Activated CD8-positive, alpha-beta memory T cell treated with anti-CD3 and anti-CD28 coated beads for 4 hours (primary cell): ENCODE measurements at places on chromosomes 3 and 15.

DNA sequence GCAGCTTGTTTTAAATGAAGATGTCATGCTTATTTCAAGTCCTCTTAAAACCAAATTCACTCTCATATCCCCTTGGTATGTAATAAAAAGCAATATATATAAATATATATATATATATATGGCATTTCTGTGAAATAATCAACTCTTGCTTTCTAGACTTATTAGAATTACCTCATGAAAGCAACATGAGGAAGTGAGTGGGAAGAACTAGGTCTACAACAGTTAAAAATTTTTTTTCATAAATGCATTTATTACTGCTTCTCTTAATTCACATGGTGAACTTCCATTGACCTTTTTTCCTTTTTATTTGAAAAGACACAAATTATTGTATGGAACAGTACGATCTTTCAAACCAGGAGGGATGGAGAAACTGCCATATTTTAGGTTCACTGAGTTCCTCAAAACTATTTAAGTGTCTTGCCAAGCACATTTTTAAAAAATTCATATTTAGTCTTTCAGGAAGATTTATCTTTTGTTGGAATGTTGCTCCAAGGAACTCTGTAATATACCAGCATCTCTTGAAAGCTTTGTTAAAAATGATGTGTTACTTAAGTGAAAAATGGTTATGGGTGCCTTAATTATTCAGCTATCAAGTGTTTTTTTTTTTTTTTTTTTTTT is 185.2 kb downstream of the GHSR start:
- DNase-seq, result no peak

DNA sequence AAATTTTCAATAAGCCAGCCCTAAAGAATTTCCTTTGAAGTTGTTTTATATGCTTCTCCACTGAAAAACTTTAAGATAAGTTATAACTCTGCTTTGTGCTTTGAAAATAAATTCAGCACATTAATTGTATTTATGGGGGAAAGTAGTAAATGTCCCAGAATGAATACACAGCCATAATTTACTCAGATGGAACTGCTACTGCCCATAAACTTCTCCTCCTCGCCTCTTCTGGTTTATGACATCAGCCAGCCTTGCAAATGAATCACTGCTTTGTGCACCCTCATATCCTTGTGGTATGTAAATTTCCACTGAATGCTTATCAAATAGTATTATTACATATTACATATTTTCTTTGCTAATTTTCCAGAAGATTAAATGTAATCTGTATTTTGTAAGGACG is 302.0 kb downstream of the DIPK2A start:
- DNase-seq, result no peak

DNA sequence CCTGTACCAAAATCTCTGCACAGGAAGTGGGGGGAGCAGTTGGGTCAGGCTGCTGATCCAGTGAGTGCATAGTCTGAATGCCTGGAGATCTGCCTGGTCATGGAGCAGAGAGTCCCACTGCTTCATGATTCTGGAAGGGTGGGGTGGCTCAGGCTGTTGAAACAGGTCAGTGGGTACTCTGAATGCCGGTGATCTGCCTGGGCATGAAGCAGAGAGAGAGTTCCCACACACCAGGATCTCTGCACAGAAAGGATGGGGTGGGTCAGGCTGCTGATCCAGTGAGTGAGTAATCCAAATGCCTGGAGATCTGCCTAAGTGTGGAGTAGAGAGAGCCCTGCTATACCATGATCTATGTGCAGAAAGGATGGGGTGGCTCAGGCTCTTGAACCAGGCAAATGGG is 16.1 kb upstream of the GCSAM start:
- DNase-seq, result no peak

DNA sequence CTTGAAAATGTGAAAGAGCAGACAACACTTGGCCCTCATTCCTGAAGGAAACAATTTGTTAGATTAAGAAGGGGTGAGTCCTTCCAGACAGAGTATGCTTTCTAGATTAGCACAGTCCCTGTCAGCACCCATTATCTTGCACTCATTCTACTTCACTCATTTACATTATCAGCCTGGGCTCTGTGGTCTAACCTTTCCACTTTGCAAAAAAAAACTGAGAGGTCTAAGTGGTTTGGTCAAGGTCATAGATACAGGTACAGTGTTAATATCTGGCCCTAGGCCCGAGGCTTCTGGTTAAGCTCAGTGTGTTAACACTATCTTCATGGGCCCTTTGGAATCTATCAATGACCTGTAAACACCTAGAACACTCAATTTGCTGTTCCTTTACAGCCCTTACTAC is 123.4 kb upstream of the LRRN1 start:
- DNase-seq, result no peak

- no peak for DNase-seq
Observed at GRCh38 chr3:176554791-176555654, 642.3 kb downstream of the TBL1XR1 start.

DNA sequence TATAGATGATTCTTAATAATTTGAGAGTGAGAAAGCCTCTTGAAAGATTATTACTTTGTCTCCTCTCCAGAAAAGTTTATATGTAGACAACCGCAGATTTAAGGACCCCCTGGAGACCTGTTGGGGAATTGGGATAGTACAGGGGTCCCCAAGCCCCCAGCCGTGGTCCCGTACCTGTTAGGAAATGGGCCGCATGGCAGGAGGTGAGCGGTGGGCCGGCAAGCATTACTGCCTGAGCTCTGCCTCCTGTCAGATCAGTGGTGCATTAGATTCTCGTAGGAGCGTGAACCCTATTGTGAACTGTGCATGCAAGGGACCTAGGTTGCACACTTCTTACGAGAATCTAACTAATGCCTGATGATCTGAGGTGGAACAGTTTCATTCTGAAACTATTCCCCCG is 78.3 kb downstream of the PFN2 start:
- no peak for DNase-seq

DNA sequence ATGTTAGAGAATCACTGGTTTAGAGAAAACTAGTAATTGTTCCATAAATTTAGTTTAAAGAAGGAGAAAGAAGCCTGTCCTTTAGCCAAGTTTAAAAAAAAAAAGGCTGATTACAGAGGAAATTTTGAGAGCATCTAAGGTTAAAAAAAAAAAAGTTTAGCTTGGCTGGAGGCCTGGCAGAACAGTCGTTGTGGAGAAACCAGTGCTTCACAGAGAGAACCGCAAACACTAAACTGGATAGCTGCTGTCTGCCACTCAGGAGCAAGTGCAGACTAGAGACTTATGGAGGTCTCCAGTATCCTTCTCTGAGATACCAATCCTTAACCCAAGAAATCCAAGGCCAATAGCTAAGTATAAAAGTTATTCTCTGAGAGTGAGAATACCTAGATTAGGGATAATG is 84.8 kb upstream of the ANKRD28 start:
- DNase-seq, result no peak

DNA sequence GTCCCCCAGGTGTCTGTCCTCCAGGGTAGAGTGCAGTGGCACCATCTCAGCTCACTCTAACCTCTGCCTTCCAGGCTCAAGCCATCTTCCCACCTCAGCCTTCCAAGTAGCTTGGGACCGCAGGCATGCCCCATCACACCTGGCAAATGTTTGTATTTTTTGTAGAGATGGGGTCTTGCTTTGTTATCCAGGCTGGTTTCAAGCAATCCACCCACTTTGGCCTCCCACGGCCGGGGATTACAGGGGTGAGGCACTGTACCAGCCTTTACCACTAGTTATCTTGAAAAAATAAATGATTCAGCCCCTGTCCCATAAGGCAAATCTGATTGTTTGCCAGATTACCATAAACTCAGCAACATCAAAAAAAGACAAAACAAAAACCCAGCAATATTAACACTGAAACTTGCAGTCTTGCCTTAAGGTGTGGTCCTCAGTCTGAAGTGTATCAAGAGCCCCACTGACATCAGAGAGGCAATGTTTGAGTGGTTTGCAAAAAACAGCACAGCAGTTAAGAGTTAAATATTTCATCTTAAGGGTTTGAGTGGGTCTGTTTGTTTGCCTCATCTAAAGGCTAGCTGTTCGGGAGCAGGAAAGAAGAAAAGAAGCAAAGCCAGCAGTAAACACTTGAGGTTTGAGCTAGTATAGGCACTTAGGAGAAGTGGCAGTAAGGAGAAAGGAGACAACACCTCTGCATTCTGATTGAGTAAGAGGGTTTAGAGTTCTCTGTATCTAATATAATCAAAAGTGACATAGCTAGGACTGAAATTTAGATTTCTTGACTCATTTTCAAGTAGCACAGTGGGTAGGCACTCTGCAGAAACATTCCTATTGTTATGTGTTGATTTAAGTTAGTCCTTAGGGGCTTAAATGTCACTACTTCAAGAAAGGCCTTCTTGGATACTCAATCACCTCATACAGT is 26.3 kb upstream of the EDEM1 start:
- DNase-seq, result no peak

DNA sequence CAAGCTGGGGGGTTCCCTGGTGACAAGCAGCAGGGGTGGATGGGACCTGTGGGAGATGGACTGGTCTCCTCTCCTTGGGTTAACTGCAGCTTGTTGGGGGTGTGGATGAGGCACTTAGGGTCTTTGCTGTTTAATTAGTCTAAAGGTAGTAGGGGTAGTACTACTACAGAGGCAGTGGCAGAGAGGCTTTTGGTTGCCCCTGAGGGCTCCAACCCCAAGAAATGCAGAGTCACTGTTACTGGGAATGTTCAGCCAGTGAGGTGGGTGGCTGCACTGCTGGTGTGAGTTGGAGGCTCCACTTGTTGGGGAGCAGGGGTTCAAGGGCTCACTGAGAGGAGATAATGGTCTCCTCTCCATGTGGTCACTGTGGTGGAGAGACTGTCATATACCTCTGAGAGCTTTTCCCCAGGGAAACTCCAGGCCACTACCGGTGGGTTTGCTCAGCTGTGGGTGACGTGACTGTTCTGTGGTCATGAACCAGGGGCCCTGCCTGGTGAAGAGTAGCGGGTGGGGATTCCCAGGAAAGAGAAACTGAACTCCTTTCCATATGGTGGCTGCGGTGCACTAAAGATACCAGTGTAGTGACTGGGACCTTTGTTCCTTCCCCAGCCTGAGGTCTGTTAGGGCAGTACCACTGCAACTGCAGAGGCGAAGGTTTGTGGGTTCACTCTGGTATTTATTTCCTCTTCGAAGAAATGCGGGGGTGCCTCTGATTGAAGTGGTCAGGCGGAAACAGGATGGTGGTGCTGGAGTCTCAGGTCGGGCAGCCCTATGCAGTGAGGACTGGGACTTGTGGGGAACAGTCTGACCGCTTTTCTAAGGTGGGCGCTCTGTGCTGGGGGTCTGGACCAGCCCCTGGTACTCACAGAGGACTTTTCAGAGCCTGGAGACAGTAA is 68.9 kb upstream of the TNFSF10 start:
- DNase-seq, result peak; percentile 80

DNA sequence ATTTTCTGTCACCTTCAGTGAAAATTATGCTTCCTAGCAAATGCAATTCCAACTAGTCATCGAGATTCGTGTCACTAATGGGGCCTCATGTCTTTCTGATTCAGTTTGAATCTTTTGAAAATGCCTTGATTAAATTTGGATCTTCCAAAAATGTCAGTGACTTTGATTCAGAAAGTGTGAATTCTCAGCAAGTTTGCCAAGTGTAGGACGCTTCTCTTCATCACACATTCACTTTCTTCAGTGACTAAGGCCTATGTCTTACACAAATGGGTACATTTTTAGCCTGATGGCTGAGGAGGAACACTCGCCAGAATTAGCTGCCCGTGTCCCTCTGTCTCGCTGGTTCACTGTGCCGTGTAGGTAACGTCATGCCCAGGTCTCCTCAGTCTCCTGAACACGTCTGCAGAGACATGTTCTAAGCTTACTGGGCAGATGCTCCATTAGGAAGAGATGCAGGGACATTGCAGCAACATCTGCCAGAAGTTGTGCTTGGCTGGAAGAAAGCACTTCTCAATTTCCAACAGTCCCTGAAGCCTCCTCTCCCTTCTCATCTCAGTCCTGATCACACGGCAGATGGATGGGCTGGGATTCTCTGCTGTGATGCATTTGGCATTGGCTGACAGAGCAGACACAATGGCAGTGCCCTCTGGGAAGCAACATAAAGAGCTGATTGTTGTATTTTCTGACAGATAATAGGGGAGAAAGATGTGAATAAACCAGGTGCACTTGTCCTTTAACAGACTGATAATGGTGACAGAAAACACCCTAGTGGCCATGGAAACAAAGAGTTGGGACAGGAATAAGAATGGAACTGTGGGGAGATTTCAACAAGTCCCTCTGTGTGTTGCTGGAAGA is 29.1 kb upstream of the LYZL4 start:
- no peak for DNase-seq

DNA sequence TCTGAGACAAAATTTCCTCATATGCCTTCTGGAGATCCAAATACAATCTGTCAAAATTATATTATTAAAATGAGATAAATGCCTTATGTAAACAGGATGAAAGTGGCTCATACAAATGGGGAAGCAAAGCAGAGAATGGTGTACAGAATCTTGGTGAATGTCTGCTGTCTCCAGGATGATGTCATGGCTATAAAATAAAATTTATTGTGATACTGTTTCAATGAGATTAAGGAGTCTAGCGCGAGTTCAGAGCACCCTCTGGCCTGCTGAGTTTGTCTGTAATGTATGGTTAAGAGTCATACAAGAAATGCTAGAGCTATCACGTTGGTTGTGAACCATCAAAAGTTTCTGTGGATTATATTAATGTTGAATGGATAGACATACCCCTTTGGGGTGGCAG is 359.7 kb downstream of the EFHB start:
- DNase-seq, result no peak

GRCh38 chr3:128317101-128317697 is 149.5 kb downstream of the DNAJB8 start:
- DNase-seq, result no peak

- no peak for DNase-seq
Observed at GRCh38 chr3:105140899-105141367, 225.8 kb upstream of the ALCAM start.

- DNase-seq, result no peak
Observed at GRCh38 chr15:38171973-38172372, 80.7 kb upstream of the SPRED1 start.

DNA sequence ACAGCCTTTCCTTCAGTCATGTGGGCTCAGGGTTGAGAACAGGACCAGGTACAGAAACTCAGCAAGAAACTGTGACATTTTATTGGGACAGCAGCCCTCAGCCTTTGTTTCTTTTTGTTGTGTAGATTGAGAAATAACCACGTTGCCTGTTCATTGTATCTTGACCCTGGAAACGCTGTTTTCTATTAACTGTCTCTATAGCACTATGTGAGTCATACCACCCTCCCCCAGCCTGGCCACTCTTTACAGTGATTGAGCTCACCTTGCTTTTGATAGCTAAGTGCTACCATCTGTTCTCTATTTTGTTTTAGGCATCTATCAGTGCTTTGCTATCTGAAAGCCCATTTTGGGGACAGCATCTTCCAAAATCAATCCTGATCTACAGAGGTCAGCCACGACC is 127.9 kb downstream of the CD47 start:
- no peak for DNase-seq

DNA sequence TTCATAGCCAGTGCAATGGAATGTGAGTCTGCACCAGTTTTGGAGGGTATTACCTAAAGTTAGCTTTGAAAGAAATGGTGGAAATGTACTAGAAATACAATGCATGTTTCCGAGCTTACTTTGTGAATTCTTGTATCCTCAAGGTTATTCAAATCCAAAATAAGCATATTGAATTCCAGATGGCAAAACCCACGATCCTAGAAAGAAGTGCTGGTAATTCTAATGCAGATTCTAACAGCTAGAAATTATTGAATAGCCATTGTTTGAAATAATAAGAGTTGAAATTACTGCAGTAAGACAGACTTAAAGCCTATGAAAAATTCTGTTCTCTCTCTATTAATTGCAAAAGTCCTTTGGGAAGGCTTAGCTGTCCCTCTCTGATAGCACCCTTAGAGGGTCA is 258.4 kb downstream of the CHL1 start:
- no peak for DNase-seq
